CD8-positive, alpha-beta memory T cell (primary cell): ENCODE measurements at places on chromosomes 3 and 15. TPM values are rescaled to one million over a fixed set of nuclear protein-coding genes. Genes with fewer than 3 reads are reported as not detected.

GRCh38 chr3:184409331-184409926 is 29.6 kb downstream of the CHRD start:
- DNase-seq = no peak

Gene RBP2
- not detected for total RNA-seq

Gene FAM81A
- total RNA-seq = 0.83 TPM

- DNase-seq = no peak
These were observed 260.7 kb upstream of the UMPS start for GRCh38 chr3:124469555-124469954.

- DNase-seq = no peak
These were observed 89.4 kb upstream of the CDAN1 start for GRCh38 chr15:42826251-42826890.

Gene TMEM202
- total RNA-seq = not detected
